T-helper 2 cell treated with Interferon-gamma antibody and Interleukin-4, amounts not matched to agents 5 μg/mL and 100 μg/mL, for 36 hours (primary cell): ENCODE measurements at places on chromosomes 7 and 10.

- H3K27me3 ChIP-seq = no peaks in the 10 kb centered on the region
- H3K27ac ChIP-seq = no peak overlapping the region
- no peak overlapping the region for H3K4me3 ChIP-seq
- no peak for DNase-seq
- H3K4me1 ChIP-seq = no peaks in the 10 kb centered on the region
Observed at GRCh38 chr10:24091256-24091655, 117.7 kb upstream of the KIAA1217 start.

GRCh38 chr7:30049173-30049572, 21.0 kb downstream of the PLEKHA8 start:
- peaks cover 3% of the 10 kb centered on the region for H3K4me1 ChIP-seq
- DNase-seq = no peak
- peaks cover 26% of the 10 kb centered on the region for H3K36me3 ChIP-seq
- H3K27ac ChIP-seq = no peak overlapping the region

DNA sequence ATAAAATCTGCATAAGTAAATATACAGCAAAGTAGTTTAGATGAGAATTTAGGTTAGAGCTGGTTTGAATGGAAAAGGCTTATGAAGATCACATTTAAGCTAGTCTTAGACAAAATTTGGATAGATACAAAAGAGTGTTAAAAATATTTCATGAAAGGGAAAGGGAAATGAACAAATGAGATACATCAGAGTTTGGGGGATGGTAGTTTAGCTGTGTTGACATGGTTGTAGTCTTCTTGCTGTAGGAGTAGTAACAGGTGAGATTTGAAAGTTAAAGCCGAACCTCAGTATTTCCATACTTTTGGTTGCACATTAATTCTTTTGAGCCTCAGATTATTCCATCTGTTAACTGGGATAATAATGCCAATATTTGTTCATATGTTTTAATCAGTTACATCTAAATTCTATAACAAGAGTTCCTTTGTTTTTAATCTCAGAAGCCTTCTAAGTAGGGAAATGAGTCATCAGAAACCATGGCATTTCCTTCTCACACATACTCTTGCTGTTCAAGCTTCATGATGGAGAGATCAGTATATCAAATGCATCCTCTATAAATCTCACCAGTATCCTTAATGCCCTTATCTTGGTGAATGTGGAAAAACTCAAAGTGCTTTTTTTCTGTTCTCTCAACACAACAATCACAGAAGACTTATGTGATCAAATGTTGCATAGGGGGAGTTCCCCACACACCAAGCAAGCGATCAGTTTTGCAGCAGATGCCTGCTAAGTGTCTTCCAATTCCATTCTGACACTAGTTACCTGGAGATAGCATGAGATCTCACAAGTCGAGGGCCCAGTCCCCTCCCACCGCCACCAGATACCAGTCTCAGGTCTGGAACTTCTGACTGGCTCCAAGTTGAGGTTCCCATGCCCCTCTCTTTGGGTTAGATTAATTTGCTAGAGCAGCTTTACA, 84.7 kb downstream of the MAPK8 start:
- H3K36me3 ChIP-seq = peaks cover 2% of the 10 kb centered on the region
- no peak for DNase-seq
- H3K27me3 ChIP-seq = peaks cover 2% of the 10 kb centered on the region
- H3K27ac ChIP-seq = no peak overlapping the region

GRCh38 chr10:75208181-75208580, 2.4 kb upstream of the VDAC2 start:
- peak overlapping the region; percentile 51 for H3K27ac ChIP-seq
- DNase-seq = no peak
- H3K4me3 ChIP-seq = peak overlapping the region; percentile 41
- H3K36me3 ChIP-seq = peaks cover 20% of the 10 kb centered on the region

GRCh38 chr10:95755511-95756004, 405 bp upstream of the ENTPD1 start:
- H3K27me3 ChIP-seq = peaks cover 5% of the 10 kb centered on the region
- H3K4me1 ChIP-seq = peaks cover 31% of the 10 kb centered on the region
- peaks cover 2% of the 10 kb centered on the region for H3K36me3 ChIP-seq
- H3K4me3 ChIP-seq = peak overlapping the region; percentile 78
- no peak for DNase-seq

DNA sequence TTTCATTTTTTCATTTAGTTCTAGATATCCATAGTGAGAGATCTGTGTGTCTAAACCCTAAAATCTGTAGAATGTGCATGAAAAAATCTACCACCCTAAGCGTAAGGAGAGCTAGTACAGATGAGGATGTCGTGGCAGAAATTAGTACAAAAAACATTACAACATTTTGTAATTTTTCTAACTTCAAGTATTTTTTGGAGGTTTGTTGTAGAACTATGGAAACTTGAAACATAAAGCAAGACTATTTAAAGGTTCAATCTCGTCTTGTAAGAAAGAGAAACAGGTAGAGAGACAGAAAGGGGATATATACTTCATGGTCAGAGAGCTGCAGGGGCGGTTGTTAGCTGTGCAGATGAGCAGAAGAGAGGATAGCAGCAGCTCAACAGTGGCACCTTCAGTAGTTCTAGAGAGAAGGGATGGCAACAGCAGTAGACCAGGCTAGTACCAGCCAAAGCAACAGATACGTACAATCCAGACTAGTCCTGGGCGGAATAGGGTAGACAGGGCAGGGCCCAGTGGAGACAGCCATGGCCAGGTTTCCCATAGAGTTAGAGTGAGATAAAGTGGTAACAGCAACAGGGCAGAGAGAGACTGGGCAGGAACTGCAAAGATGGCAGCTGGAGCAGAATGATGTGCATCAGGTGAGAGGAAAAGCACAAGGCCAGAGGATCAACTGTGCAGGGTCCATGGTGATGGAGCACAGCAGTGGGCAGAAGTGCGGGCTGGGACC, 145.2 kb downstream of the FRMD4A start:
- H3K36me3 ChIP-seq = no peaks in the 10 kb centered on the region
- peak overlapping the region; percentile 70 for H3K4me3 ChIP-seq
- H3K27me3 ChIP-seq = peaks cover 56% of the 10 kb centered on the region
- DNase-seq = peak; percentile 39

DNA sequence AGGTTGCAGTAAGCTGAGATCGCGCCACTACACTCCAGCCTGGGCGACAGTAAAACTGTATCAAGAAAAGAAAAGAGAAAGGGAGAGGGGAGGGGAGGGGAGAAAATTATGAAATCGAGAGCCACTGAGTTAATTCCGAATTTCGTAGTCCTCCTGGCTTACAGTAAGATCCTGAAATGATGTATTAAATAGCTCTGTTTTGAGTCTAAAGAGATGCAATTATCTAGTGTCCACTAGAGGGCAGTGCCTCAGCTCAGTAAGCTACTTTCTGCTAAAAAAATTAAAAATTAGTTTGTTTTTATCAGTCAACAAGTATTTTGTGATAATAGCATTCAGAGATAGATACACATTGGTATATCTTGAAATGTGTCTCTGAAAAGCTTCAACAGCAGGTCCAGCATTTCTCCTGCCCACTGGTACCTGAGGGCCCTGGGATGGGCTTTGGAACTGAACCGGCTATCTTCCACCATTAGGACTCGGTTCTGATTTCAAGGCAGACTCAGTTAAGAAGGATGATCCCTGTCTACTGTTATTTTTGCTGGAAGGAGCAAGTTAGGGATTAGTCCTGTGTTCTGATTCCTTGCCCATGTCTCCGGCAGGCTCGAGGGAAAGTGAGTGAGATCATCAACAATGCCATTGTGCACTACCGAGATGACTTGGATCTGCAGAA, 19.5 kb downstream of the TSPAN33 start:
- no peak overlapping the region for H3K4me3 ChIP-seq
- H3K4me1 ChIP-seq = peaks cover 5% of the 10 kb centered on the region
- no peaks in the 10 kb centered on the region for H3K36me3 ChIP-seq
